Hematopoietic multipotent progenitor cell (in vitro differentiated cells): ENCODE measurements at places on chromosomes 2 and 18.

DNA sequence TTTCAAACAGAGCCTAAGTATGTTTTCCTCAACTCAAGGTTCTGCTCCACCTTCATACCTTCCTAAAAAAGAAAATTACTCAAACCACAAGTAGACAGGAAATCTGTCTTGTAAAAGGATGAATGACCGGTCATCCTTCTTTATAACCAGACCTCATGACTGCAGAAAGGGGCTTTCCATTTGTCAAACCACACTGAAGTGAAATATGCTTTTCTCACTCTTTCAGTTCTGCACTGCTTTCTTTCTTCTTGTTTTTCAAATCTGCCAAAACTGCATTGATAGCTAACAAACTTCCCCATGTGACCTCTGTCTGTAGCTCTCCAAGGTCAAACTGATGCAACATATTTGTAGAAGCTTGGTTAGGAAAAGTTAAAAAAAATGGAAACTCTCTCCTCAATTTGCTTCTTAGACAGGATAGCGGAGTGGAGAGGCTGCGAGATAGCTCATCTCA is 308.9 kb upstream of the CCDC68 start:
- DNase-seq: no peak

DNA sequence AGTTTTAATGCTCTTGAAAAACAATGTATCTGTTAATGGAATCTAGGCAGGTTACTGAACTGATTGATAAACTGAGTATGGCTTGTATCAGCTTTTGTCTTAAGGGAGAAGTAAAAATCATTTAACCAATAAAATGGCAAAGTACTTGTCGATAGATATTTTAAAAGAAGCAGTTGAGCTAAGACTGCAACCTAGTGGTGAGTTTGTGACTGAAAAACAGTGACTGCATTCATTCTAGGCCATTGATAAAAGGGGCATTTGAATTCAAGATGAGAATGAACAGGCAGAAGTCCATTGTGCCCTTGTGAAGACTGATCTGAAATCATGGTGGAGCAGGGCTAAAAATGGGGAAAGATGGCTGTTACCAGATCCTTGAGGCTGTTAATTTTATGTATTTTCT is 59.4 kb upstream of the MSTN start:
- peak; percentile 2 for DNase-seq

DNA sequence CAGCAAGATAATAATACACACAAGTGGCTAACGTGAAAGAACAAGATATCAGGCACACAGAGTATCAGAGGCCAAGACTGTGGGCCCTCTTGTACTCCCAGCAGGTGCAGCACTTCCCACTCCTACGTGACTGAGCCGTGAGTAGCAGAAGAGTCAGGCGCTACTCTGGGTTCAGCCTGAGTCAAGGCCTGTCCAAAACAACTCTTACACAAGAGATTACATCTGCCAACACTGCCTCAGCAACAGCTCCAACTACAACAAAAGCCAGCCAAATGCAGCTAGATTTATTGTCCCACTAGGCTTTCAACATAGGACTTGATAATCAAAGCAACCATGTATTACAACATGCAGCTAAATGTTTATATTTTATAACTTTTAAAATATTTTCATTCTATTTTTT is 56.2 kb downstream of the ITSN2 start:
- no peak for DNase-seq

DNA sequence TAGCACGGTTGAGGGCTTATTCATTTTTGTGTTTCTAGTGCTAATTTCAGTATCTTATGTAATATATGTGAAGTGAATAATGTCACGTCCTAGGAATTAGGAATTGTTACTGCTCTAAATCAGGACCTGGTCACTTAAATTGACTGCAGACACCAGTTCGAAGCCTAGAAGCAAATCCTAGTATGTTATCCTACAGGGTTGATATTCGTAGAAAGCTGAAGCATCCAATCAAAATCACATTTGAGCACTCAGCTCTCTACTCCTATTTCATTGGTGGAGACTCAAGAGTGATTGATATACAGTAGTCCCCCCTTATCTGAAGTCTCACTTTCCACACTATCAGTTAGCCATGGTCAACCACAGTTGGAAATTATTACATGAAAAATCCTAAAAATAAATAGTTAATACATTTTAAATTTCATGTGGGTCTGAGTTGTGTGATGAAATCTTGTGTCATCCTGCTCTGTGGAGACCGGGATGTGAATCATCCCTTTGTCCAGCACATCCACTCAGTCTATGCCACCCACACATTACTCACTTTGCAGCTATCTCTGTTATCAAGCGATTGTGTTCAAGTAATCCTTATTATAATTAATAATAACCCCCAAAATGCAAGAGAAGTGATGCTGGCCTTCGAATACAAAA is 35.2 kb upstream of the SCN9A start:
- DNase-seq: no peak

- no peak for DNase-seq
Observed at GRCh38 chr2:171529914-171530313, 7.6 kb downstream of the CYBRD1 start.

GRCh38 chr2:25204190-25204838 is 35.9 kb upstream of the POMC start:
- peak; percentile 34 for DNase-seq
